ENCODE measurements at places on chromosomes 7 and 10.
A peak's percentile ranks its signal among the peaks of the same experiment; 100 is the strongest.

DNA sequence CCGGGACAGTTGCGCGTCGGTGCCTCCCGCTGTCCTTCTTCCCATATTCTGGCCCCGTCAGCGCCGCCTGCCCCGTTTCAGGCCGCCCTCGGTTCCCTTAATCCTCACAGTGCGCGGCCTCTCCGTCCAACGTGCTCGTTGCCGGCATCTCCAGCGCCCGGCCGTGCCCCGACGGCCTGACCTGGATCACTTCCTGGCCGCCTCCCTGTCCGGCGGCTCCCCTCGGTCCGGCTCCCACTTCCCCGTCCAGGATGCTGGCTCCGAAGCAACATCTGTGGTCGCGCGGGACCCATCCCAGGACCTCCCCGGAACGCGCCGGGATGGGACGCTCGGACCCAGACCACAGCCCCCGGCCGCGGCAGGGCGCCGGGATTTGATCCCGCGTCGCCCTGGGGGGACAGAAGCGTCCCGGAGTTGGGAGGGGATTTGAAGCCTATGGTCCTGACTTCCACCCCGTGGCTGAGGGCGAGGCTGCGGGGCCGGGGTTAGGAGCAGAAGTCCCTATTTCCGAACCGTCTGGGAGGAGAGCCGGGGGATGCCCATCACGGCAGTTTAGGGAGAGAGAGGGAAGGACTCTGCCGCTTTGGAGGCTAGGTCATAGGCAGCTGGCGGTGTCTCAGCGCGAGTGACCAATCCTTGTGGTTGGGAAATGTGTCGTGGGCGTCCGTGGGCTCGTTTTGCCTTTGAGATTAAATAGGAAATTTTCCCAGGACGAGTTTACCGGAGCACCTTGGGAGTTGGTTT, 53.8 kb downstream of the KCTD7 start:
- DNase-seq = no peak

DNA sequence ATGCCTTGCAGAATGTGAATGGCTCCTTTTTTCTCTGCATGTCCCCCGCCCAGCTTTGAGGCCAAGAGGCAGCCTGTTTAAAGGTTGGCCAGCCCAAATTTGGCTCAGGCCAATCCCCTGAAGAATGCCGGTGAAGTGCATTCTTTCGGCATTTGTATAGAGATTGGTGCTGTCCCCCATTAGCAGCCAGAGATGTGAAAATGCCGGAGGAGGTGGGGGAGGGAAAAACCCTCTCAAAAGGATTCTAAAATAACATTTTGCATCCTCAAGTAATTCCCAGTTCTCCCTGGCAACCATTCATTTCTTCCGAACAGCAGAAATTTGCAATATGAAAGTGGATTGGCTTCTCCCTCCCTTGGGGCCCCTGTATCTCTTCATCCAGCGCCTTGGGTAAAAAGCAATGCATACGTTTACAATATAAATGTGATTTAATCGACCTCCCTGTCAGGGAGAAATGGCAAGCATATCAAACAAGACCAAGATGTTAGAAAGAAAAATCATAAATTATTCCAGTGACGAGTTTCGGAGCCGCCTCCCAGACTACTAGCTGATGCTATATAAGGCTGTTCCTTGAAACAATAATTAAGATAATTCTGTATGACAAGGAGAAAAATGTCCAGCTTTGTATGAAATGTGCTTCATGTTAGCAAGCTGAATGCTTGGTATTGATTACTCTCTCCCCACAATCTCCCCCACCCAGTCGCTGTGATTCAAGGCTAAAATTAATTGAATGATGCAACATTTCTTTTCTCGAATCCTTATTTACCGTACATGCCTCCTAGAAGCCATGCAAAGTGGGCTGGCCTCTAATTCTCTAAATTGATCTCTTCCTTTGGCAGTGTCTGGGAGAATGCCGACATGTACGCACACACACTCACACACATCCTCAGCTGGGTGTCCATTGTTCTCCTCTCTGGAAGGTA, 323.7 kb downstream of the RPS24 start:
- no peak for DNase-seq

GRCh38 chr7:143519411-143520131, 41.9 kb downstream of the TAS2R41 start:
- no peak for DNase-seq

DNA sequence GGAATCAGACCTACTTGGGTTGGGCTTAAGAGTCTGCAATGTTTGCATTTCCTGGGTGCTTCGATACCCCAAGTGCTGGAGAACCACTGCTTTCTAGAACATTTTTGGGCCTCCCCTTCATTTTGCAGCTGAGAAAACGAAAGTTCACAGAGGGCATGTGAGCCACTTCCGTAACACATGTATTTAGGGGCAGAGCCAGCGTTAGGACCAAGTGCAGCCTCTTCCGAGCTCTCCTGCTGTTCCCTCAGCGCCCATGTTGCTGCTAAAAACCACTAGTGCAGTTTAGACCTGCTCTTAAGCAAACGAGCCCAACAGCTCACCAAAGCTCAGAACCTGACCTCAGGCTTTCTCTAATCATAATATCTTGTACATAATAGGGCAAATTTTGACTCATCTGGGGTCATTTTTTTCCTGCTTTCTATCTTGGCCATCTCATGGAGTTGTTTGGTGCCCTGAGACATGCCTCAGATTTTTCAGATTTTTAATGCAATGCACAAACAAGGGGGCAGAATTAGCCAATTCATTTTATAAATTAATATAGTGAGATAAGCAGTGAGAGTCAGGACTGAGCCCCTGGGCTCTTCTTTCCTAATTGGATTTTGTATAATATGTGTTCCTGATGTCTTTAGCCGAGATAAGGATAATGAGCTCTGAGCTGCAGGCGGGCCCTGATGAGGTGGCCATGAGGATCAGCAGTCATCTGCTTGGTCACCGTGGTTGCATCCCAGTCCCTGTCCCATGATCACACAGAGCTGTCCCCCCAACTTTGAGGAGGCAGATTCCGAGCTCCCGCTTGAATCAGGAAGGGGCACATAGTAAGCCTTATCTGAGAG, 12.9 kb downstream of the BAG3 start:
- DNase-seq = peak; percentile 47

DNA sequence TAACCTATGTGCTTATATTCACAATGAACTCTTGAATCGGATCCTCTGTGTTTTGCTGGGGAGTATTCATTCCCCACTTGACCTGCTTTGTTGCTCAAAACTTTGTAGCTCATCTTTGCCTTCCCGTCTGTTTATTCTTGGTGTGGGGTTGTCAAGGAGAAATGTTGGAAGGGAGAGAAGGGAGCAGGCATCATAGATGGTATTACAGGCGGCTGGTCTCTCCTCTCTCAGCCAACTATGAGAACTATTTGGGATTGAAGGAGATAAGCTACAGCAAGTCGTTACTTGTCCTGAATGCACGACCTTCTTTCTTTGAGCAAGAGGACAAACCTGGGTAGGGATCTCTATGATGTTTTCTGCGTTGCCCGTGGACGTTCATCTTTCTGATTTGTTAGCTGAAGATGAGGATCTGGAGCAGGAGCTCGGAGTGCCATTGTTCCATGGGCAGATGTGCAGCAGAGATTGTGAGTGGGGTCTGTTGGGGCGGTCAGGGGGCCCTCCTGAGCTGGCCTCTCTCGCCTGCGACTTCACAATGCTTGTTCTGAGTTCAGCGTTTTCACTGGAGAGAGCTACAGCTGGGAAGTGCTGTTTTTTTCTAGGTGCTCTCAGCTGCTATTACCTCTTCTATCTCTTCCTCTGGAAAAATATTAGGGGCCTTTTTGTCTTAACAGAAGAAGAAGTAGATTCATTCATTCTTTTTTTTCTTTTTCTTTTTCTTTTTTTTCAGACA, 126.9 kb upstream of the KLF6 start:
- DNase-seq = no peak

- DNase-seq = no peak
Observed at GRCh38 chr10:73655990-73656298, at the start of gene SYNPO2L. Gene SYNPO2L (minus strand): TSS chr10:73656029. CDS start chr10:73655922, 107 bp downstream.

Measured in Peyer's patch (tissue), 4 donors.